Brain (organoid and tissue), 16 donors: ENCODE measurements at places on chromosomes 3 and 15. TPM values are rescaled to one million over a fixed set of nuclear protein-coding genes. Genes with fewer than 3 reads are reported as not detected.

DNA sequence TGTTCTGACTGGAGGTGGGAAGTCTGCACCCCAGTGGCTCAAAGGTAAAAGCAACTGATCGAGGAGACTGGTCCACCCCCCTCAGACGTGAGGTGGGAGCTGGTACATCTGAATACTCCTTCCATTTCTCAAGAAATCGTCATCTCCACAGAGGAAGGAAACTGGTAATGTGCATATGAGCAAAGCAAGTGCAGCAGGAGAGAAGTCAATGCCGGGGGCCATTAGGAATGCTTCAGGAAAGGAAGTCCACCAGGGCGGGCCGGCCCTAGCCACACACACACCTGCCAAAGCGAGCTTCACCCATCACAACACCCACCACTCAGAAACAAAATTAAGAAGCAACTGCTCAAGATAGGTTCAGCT is 8.5 kb downstream of the TBC1D2B start:
- no peak for DNase-seq

GRCh38 chr15:85407421-85408269 is 27.2 kb downstream of the AKAP13 start:
- DNase-seq = peak; percentile 67

Gene GOLGA6L7
- polyA plus RNA-seq = not detected

DNA sequence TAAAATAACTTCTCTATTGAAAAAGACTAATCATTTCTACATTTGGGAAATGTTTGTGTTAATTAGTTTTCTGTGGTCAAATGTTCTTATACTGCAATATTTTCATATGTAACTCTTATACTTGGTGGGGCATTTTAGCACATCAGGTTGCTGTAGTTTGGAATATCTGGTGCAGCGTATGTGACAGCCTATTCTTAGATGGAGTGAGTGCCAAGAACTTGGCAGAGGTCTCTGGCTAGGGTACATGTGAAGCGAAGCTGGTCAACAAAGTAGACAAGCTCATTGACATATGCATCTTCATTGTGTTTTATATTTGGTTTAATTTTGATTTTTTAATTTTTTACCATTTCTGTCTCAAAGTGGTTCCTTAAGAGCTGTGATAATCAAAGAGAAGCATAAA is 53.2 kb downstream of the CHAC1 start:
- DNase-seq = no peak

DNA sequence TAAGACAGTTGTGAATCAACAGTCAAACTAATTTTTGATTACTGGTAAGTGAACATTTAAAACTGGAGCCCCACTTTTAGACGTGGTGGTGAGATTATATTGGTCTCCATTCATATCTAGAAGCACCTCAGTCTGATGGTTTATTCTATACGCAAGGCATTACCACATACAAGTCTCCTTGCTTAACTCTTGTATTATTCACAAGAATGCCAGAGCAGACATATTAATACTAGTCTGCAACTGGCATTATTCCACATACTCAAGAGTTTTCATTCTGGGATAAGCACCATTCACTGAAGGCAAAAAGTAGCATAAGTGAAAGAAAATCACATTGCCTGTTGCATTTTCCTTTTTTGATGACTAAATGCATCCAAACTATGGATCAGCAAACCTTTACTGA is 36.9 kb upstream of the MEIS2 start:
- DNase-seq = no peak

DNA sequence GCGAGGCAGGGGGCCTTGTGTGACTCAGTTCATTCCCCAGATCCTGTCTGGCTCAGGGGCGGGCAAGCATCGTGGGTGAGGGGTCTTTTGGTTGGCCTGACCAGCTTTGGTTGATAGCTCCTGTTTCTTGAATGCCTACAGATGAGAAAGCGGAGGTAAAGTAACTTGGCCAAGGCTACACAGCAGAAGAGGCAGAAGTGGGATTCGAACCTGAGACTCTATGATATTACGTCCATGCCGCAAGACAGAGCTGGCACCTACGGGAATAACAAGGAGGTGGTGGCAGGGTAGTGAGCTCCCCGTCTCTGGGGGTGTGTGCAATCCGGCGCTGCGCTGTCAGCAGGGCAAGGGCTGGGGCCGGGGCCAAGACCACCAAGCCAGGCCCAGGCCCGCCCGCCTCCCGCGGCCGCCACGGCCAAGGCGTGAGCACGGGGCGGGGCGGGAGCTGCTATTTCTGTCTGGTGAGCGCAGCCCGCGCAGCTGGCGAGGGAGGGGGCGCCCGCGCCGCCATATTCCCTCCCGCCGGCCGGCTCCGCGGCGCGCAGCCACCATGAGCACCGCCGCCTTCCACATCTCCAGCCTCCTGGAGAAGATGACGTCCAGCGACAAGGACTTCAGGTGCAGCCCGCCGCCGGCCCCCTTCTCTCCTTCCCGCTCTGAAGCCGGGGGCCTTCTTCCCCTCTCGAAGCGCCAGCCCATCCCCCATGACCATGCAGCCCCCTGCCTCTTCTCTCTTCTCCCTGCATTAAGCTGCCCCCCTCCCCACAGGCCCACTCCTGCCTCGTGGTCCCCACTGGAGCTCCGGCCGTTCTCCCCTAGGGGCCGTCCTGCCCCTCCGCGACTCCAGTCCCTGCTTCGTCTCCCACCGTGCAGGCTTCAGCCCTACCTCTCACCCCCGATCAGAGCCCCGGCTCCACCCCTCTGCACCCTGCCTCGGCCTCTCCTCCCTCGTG is at the start of gene CAND2:
Gene CAND2, plus strand, starts transcription at position 510 of the 953 bp plus-strand sequence. Its CDS starts 41 bp downstream, at position 551.
- DNase-seq = peak; percentile 83

Gene FES
- 4.1 TPM for polyA plus RNA-seq
